ENCODE measurements at places on chromosomes 4 and X.

- DNase-seq: no peak
Measured at GRCh38 chrX:123277821-123278220, 93.7 kb downstream of the GRIA3 start.

DNA sequence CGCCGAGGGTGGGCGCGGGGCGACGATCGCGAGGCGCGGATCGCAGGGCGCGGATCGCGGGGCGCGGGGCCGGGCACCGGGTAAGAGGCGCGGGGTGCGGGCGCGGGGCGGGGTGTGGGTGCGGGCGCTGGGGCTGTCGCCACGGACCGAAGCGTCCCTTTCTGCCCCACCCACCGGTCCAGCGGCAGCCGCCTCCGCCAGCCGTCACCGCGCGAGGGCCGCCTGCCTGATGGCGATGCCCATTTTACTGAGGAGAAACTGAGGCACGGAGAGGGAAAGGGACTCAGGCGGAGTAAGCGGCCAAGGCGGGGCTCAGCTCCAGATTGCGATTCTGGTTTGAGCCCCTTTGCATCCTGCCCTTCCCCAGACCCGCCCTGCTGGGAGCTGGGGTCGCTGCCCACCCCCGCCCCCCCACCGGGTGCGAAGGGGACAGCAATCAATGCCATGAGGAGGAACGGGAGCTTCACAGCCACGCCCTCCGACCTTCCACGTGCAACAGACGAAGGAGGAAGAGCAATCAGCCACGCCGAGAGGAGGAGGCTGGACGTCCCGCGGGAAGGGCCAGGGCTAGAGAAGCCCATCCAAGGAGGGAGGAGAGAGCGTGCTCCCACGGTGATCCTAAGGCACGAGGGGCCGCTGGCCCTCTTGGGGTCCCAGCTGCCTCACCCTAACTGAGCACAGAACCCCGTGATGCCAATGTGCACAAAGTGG lies 10.9 kb upstream of the MAN2B2 start:
- DNase-seq: no peak

- DNase-seq: peak; percentile 17
Measured at GRCh38 chrX:85611926-85612325, 232.5 kb upstream of the POF1B start.

DNA sequence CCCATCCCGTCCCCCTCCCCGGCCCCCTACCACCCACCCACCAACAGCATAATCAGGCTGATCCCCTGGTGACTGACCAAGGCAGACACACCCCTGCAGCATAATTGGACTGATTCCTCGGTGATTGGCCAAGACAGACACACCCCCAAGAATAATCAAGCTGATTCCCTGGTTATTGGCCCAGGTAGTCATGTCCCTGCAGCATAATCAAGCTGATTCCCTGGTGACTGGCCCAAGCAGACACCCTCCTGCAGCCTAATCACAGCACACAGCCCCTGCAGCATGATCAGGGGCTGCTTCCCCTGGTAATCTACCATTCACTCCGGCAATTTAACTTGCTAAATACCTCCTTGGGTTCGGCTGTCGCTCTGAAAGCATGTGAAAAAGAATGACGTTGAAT lies 47.5 kb upstream of the STS start:
- no peak for DNase-seq

DNA sequence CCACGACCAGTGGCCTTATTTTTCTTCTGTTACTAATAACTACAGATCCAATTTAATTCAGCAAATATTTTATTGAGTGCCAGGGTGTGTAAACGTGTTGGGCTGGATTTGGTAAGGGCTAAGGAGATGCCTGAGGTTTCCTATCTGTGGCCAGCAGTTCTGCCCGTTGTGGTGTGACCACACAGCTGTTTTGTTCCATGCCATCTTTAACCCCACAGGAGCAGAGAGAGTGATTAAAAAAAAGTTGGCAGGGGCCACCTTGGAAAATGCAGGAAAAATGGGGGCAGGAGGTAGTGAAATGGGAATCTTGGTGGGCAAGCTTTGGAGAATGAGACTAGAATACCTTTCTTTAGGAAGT lies 1.1 kb downstream of the PLAC8 start:
- no peak for DNase-seq

DNA sequence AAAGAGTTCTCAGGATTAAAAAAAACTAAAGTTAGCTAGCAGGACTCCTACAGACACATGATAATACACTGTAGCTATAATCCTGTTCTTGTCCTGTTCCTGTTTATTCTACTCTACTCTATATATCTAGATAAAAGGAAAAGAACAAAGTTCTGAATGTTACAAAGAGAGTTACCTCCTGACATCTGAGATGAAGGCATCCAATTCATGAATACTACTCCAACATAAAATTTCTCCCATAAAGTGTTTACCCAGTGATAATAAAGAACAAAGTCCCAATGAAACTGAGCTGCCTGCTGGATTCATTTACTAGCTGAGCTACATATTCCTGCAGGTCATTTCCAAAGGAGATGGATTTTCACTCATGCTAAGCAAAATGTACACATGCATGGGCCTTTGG lies 27.1 kb downstream of the SEPSECS start:
- DNase-seq: no peak

GRCh38 chr4:115780268-115780667 lies 666.8 kb upstream of the NDST4 start:
- DNase-seq: peak; percentile 10

- DNase-seq: no peak
Measured at GRCh38 chr4:140138428-140138827, 15.6 kb downstream of the MAML3 start.

GRCh38 chr4:146159384-146160058 lies 16.0 kb upstream of the LSM6 start:
- DNase-seq: no peak

DNA sequence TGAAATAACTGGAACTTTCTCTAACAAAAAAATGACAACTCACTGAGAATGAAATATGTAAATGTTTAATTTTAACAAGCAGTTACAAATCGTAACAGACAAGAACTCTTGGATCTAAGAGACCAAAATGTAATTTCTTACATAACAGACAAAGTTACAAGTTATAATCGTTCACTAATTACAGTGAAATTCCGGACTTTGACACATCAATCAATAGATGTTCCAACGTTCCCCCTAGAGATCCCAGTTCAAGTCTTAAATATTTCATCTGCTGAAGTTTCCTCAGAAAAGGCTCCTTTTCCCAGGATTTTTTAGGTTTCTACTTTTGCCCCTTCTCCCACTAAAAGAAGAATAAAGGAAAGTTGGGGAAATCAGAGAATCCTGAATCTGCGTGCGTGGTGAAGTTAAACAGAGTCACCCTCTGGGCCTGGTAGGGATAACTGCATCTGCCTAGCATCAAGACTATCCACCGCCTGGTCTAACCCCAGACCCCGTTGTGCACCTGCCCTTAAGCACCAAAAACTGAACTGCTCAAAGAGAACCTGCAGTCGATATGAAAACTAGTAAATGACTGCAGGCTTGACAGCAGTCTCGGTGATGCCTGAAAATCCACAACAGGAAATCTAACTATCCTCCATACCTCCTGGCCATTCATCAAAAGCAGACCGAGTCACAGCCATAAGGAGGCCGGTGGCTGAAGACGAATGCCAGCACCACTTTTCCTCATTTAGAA lies 2.3 kb downstream of the IRF2 start:
- peak; percentile 23 for DNase-seq

DNA sequence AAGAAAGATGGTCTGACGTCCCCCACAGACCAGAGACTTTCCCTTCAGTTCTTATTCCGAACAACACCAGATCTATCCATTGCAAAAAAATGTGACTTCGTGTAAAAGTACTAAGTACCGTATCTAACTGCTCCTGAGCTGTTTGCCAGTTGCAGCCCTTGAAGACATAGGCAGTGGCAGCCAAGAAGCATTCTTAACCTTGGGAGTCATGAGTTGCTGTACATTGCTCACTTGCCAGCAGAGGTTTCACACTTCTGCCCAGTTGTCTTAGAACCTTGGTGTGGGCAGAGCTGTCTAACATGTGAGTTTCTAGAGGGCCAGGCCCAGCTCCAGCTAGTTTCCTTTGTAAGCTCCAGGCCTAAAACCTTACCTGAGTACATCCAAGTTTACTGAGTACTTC lies 10.5 kb upstream of the CHRDL1 start:
- peak; percentile 5 for DNase-seq

- no peak for DNase-seq
Measured at GRCh38 chr4:64598066-64598465, 188.8 kb upstream of the TECRL start.

DNA sequence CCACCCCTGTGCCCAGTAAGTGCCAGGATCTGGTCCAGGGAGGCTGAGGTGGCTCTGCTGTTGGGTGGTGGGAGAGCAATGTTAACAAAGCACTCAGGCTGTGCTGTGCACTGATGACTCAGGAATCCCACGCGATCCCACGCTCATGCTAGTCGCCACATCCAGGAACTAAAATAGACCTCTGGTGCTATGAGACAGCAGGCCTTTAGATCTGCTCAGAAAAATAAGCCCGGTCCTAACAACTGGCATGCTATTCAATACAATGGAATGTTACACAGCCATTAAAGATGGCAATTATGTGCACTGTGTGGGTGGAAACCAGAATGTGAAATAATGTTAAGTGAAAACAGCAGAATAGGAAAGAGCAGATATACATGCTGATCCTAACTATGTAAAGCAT lies 26.0 kb downstream of the ARL13A start:
- peak; percentile 78 for DNase-seq

DNA sequence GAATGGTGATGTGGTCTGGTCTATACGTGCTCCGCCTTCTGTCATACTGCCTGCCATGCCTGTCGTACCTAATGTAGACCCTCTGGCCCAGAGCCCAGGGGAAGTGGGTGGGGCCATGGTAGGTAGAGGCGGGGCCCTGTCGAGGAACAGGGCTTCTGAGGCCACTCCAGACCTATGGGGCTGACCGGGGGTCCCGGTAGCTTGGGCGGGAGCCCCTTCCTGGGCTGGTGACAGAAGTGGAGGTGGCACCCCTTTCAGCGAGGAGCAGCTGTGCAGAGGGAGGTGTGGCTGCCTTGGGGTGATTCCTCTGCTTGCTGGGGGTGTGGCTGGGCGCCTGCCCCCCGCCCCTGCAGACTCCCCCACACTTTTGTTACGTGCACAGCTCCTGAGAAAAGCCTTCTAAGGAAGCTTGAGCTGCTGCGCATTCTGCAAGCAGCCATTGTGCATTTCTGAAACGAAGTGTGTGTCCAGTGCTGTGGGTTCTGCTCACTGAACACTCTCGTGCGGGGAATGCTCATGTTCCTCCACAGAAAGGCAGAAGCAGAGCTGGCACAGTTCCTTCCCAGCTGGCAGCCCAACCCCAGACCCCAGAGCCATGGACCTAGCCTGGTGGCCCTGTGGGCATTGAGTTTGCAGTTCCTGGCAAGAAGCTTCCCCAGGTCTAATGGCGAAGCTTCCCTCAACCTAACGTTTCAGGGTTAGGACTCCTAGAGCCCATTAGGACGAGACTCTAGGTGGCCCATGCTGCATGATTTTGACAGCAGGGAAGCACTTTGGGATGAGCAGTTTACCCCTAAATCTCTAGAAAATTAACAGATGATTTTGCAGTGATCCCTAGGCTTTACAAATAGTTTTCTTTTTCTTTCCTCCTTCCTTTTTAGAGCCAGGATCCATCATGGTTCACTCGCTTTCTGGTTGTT lies 72.7 kb upstream of the HGFAC start:
- DNase-seq: no peak

GRCh38 chrX:44400588-44400987 lies 57.1 kb upstream of the EFHC2 start:
- DNase-seq: peak; percentile 94

GRCh38 chr4:112817933-112818593 lies 181.1 kb downstream of the LARP7 start:
- peak; percentile 83 for DNase-seq

GRCh38 chr4:150145946-150146340 lies 67.7 kb downstream of the DCLK2 start:
- DNase-seq: no peak

GRCh38 chr4:73864365-73864764 lies 4.8 kb upstream of the CXCL1 start:
- DNase-seq: peak; percentile 64

DNA sequence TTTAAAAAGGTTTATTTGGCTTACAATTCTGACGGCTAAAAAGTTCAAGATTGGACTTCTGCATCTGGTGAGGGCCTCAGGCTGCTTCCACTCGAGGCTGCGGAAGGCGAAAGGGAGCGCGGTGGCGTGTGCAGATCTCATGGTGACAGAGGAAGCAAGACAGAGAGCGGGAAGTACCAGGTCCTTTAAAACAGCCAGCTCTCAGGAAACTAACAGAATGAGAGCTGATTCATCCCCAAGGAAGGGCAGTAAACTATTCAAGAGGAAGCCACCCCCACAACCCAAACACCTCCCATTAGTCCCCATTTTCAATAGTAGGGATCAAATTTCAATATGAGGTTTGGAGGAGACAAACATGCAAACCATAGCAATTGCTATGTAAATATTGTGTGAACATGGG lies 2144.2 kb upstream of the AGA start:
- DNase-seq: no peak

GRCh38 chr4:44194365-44194764 lies 254.2 kb downstream of the KCTD8 start:
- DNase-seq: peak; percentile 33

DNA sequence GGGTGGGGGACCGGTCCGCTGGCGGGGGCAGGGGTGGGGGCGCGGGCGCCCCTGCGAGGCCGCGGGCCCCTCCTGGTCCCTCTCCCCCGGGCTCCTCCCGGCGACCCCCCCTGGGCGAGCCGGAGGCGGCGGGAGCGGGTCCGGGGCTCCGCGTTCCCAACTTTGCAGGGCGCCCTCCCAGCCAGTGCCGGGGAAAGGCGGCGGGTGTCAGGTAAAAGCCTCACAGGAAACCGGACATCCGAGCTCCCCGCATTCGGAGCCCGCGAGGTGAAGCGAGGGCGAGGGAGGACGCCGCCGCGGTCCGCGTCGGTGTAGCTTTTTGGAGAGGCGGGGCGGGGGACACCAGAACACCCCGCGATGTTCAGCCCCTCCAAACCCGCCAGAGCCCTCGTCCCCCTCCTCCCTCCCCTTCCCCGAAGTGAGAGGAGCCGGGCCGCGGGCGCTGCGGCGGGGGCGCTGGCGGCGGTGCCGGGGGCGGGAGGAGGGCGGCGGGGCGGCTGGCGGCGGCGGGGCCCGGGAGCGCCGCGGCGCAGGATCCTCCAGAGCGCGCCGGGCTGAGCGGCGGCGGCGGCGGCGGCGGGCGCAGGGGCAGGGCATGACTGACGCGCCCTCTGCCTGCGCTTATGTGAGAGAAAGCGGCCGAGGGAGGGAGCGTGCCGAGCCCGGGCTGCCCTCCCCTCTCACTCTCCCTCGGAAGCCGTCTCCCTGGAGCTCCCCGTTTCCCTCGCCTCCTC lies at the start of gene VEGFC:
Gene VEGFC, minus strand, starts transcription at position 597 of the 734 bp plus-strand sequence. CDS start 611 bp downstream, outside the sequence.
- DNase-seq: peak; percentile 84
